ENCODE measurements at places on chromosomes 2 and 18. TPM values are rescaled to one million over a fixed set of nuclear protein-coding genes. Genes with fewer than 3 reads are reported as not detected.

GRCh38 chr2:22855081-22855480 lies 529.9 kb upstream of the KLHL29 start:
- no peak for DNase-seq
- no peaks in the 10 kb centered on the region for H3K27me3 ChIP-seq
- no peak overlapping the region for H3K4me3 ChIP-seq
- H3K27ac ChIP-seq, result no peak overlapping the region
- H3K4me1 ChIP-seq, result no peaks in the 10 kb centered on the region

DNA sequence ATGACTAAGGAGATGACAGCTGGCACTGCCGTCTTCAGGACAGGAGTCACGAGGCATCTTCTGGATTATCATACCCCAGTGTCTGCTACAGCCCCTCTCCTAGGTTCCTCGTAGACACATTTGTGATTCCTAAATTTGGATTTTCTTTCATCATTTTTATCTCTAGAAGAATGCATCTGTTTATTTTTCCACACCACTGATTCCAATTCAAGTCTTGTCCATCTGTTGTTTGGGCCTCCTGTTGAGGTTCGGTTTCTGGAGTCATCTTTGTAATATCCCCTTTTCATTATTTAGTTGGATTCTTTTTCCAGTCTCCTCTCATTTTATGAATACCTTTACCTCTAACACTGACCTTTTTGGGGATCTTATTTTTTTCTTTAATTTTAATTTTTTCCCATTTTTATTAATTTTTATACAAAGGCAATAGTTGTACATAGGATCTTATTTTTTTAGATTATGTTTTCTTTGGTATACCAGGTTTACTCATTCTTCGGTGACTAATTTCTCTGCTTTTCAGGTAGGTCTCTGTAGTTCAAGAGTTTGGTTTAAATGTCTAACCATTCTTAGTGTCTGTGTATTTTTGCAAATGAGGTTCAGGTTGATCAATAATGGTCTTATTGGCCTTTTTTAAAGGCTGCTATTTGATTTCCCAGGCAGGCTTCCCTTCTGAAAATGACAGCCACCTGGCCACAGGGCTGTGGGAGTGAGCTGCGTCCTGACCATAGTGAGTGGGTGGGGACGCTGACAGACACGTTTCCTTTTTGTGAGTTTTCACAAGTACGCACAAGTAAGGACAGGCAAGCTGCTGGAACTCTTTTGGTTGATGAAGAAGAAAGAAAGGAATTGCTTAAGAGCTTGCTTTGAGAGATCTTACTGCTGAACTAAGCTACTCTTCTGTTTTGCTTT lies 34.5 kb downstream of the FARP2 start:
- H3K4me3 ChIP-seq, result no peak overlapping the region
- H3K27me3 ChIP-seq, result no peaks in the 10 kb centered on the region
- H3K27ac ChIP-seq, result no peak overlapping the region
- peaks cover 14% of the 10 kb centered on the region for H3K4me1 ChIP-seq

DNA sequence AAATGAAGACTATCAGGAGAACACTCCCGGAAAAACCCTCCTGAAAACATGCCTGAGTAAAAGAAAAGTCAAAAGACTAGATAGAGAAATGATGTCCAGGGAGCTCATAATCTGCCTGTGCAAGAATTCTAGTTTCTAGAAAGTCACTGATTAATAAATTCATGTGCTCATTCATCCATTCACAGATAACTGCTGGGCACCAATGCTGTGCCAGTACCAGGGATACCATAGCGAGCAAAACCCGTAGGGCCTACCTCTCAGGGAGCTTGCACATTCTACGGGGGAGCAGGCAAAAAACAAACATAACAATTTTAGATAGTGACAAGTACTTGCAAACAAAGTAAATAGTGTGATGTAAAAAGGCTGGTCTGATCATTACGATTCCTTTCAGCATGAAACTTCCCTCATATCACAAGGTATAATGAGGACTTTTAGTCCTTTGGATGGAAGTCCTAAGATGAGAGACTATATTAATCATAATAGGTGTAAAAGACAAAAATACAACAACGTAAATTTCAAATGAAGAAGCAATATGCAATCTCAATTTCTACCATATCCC lies 289.9 kb downstream of the AFF3 start:
- DNase-seq, result no peak
- H3K36me3 ChIP-seq, result peaks cover 3% of the 10 kb centered on the region
- H3K27me3 ChIP-seq, result no peaks in the 10 kb centered on the region
- no peaks in the 10 kb centered on the region for H3K4me1 ChIP-seq
- no peak overlapping the region for H3K4me3 ChIP-seq
- no peak overlapping the region for H3K27ac ChIP-seq

- H3K36me3 ChIP-seq, result no peaks in the 10 kb centered on the region
- no peak overlapping the region for H3K4me3 ChIP-seq
- no peak for DNase-seq
- H3K4me1 ChIP-seq, result peaks cover 60% of the 10 kb centered on the region
Observed at GRCh38 chr2:207227749-207228145, 62.0 kb upstream of the KLF7 start.

DNA sequence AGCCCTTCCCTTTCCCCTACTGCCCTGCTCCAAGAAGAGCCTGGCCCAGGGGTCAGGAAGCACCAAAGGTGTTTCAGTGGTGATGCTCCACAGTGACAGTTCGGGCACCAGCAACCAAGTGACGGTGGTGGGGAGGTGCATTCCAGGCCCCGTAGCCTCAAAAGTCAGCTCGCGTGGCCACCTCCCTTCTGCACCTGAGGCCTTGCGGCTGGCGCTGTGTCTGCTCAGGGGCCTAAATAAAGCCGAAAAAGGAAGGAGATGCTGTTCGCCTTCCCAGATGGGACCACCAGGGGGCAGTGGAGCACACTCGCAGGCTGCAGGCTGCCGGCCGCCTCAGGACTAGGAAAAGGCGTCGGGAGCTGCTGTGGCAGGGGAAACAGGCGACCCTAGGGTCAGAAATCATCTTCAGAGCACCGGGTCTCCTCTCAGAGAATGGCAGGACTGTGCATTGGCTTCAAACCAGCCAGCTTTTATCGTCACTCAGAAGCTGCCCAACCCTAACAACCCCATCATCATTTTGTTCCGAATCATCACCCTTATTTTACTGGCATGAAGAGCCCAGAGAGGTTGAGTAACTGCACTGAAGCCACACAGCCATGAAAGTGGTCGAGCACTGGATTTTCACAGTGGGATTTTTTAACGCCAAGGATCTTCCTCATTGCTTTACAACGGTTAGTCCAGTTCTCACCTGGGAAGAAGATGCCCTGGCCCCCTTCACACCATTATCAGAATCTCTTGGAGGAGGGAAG lies 213.0 kb upstream of the CELF4 start:
- H3K4me3 ChIP-seq, result no peak overlapping the region
- peak; percentile 74 for DNase-seq
- no peak overlapping the region for H3K27ac ChIP-seq
- H3K36me3 ChIP-seq, result no peaks in the 10 kb centered on the region

GRCh38 chr18:48140731-48141130 lies 210.3 kb upstream of the SMAD2 start:
- no peak for DNase-seq
- H3K4me1 ChIP-seq, result peaks cover 6% of the 10 kb centered on the region
- no peaks in the 10 kb centered on the region for H3K36me3 ChIP-seq
- H3K27ac ChIP-seq, result no peak overlapping the region
- peaks cover 26% of the 10 kb centered on the region for H3K27me3 ChIP-seq

GRCh38 chr2:199762963-199763362 lies 88.0 kb downstream of the FTCDNL1 start:
- no peak overlapping the region for H3K4me3 ChIP-seq
- H3K36me3 ChIP-seq, result no peaks in the 10 kb centered on the region
- no peak overlapping the region for H3K27ac ChIP-seq
- DNase-seq, result no peak

GRCh38 chr2:121805766-121806143 lies 50.3 kb downstream of the TSN start:
- DNase-seq, result no peak
- peaks cover 6% of the 10 kb centered on the region for H3K4me1 ChIP-seq
- no peak overlapping the region for H3K27ac ChIP-seq
- peaks cover 6% of the 10 kb centered on the region for H3K36me3 ChIP-seq
- no peak overlapping the region for H3K4me3 ChIP-seq

GRCh38 chr2:202377207-202377761 lies 1.2 kb downstream of the BMPR2 start:
- peaks cover 30% of the 10 kb centered on the region for H3K4me1 ChIP-seq
- DNase-seq, result peak; percentile 24
- peak overlapping the region; percentile 85 for H3K27ac ChIP-seq
- H3K4me3 ChIP-seq, result peak overlapping the region; percentile 95

DNA sequence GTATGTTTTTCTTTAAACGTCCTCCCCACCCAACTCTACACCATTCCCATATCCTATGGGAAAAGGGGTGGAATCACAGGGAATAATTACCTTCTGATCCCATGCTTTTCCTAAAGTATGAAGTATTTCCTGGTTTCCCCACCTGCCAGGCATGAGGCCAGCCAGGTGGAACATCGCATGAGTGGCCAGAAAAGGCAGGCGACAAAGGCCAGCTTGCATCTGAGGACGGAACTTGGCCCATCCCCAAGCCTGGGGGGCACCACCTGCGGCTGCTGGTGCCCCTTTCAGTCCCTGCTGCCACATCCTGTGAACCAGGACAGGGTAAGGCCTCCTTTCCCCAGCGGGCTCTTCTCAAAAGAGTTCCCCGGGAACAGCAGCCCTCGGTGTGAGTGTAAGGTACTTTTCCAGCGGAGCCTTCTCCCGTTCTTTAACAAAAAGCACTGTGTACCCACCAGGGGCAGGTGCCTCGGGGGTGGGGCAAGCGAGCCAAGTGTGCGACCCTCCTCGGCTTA lies 1.2 kb upstream of the ERFE start:
- no peak for DNase-seq
- H3K4me3 ChIP-seq, result no peak overlapping the region
- no peak overlapping the region for H3K27ac ChIP-seq
- H3K36me3 ChIP-seq, result no peaks in the 10 kb centered on the region
- H3K27me3 ChIP-seq, result peaks cover 12% of the 10 kb centered on the region

DNA sequence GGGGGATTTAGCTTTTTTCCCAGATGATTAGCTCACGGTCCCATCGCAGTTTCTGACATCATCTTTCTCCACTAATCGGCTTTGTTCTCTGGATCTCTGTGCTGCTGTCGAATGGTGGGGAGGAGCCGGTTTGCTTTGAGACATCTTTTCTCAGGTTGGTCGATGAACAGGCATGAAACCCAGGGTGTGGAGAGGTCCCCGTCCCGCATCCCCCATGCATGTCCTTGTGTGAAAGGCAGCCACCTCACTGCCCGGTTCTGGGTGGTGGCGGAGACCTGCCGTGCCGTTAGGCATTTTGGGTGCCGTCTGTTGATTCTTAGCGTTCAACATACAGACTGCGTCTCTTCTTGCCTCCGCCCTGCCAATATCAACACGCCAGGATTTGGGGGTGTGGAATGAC lies 57.8 kb downstream of the CTDP1 start:
- no peaks in the 10 kb centered on the region for H3K4me1 ChIP-seq
- no peak overlapping the region for H3K4me3 ChIP-seq
- H3K27ac ChIP-seq, result no peak overlapping the region
- no peak for DNase-seq

DNA sequence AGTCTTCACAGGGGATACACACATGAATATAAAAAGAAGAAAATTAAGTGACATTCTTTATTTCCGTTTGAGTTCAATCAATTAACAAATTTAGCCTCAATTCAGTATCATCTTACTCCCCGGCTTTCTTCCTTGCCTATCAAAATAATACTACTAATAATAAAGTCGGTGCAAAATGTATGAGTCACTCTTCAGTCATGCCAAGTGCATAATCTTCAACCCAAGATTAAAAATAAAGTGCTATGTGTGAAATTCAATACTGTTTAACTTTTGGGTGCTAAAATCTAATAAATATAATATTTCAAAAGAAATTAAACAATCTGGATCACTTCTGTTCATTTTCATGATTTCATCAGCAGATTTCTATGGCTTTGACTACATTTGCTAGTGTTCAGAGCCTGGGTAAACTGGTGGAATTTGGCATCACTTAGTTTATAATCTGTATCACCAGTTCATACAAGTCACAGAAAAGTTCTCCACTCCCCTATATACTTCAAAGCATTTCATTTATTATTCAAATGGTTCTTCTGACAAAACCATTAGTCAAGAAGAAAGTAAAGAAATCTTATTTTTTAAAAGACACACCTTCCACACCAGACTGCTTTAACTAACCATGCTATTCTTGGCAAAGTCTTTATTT lies 183.6 kb downstream of the THADA start:
- no peak for DNase-seq
- no peaks in the 10 kb centered on the region for H3K4me1 ChIP-seq

DNA sequence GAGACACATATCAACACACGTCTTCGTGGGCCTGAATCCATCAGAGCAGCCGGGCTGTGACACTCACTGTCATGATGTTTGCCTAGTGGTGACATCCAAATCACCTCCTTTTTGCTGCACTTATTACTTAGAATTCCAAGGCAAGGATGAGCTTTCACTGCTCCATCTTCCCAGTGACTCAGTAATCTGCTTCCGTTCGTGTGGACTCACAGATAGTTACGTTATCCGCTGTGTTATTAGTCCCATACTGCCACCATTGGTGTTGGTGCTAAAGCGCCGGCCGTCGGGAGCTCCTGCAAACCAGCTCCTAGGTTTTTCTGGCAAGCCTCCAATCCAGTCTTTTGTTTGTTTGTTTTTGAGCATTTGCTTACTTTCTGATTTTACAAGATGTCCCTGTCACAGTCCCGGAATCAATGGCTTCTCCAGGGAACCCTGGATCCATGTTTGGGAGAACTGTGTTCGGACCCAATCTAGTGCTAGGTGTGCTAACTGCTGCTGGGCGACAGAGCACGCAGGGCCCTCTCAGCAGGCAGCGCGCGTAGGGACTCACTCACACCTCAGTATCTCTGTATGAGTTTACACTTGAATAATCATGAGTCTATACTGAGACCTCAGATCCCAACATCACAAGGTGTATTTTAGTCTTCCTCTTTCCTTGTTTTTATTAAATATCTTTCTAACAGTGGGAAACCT lies 42.6 kb downstream of the HDAC4 start:
- H3K4me1 ChIP-seq, result no peaks in the 10 kb centered on the region
- no peaks in the 10 kb centered on the region for H3K27me3 ChIP-seq
- no peak for DNase-seq
- H3K27ac ChIP-seq, result no peak overlapping the region
- H3K4me3 ChIP-seq, result no peak overlapping the region

GRCh38 chr2:209872675-209873074 lies 101.0 kb downstream of the UNC80 start:
- no peak overlapping the region for H3K4me3 ChIP-seq
- H3K36me3 ChIP-seq, result no peaks in the 10 kb centered on the region
- H3K27ac ChIP-seq, result no peak overlapping the region
- H3K27me3 ChIP-seq, result no peaks in the 10 kb centered on the region
- DNase-seq, result no peak
- no peaks in the 10 kb centered on the region for H3K4me1 ChIP-seq

The ASB18 gene
- total RNA-seq, result not detected

The ACVR1C gene
- total RNA-seq, result 1.6 TPM

The LRRC30 gene
- not detected for total RNA-seq

The SPC25 gene
- 38.4 TPM for total RNA-seq

The PDCD1 gene
- 33.2 TPM for total RNA-seq

The FEV gene
- total RNA-seq, result not detected

The CCDC74B gene
- total RNA-seq, result 3.2 TPM

The PPP1R1C gene
- not detected for total RNA-seq

The SLC14A1 gene
- total RNA-seq, result 1.5 TPM
